ENCODE measurements at places on chromosomes 4 and X.

DNA sequence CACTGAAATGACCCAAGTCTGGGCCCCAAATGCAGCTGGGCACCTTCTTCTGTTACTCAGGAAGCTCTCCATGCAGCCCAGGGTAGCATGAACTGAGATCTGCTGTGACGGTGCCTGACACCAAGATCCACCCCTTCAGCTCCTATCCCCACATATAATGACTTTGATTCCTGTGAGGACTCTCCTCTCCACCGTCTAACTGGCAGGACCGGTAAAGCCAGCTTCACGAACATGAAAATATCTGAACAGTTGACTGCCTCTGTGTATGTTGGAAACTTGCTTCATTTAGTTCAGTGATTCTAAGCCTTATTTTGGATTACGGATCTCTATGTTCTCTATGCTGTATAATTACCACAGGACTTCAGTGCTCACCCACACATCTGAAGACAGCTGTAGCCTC is 115.5 kb upstream of the TMEM150C start:
- DNase-seq = no peak

- peak; percentile 36 for DNase-seq
Measured at GRCh38 chrX:135484641-135485289, 35.7 kb upstream of the INTS6L start.

DNA sequence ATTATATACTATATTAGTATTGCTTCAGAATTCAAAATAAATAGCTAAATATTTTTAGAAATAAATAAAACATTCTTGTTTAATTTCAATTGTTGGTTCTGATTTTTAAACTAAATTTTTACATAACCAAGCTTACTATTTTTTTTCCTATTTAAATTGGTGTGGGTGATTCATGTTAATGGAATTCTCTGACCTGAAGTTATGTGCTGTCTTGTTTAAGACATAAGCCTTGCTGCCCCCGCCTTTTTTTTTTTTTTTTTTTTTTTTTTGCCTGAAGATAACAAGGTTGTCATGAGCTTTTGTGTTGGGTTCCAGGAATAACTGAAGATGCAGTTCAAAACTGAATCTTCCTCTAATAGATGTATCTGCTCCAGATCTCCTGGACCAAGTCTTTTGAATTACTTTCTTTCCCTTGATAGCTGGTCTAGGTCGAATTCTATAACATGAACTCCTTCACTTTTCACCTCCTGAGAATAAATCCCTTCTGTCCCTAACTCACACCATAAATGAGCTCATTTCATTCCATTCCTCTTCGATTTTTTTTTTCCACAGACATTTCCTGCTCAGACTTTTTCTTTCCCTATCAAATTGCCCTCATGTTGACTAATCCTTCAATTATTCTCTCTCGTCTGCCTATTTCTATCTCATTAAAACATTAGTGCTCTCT is 261.5 kb upstream of the FTHL17 start:
- DNase-seq = peak; percentile 25

GRCh38 chr4:56744030-56744429 is 62.9 kb upstream of the HOPX start:
- no peak for DNase-seq

GRCh38 chrX:109848461-109849050 is 115.5 kb upstream of the ACSL4 start:
- no peak for DNase-seq

DNA sequence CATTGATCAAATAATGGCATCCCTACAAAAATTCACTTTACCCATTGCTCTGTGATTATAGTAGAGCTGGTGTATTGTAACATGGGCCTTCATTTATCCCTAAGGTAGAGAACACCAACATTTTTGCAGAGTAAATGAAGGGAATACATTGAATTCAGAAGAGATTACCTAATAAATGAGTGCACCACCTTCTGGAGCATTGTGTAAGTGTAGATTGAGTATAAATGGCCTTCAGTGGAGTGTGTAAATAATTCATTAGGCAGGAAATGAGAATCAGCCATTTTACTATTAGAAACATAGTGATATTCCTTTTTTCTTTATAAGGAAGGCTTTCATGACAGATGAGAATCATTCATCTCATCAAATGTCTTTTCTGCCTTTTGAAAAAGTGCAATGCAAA is 155.8 kb downstream of the FAM47B start:
- no peak for DNase-seq

DNA sequence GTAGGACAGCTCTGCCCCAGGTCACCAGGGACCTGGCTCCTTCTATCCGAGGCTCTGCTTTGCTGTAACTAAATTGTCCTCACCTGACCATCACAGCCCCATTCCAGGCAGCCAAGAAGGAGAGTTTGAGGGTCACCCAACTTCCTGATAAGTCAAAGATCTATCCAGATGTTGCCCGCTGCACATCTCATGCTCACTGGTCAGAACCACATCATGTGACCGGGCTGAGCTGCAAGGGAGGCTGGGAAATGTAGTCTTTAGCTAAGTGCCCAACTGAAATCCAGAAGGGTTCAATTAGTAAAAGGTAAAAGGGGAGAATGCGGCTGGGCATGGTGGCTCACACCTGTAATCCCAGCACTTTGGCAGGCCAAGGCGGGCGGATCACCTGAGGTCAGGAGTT is 18.4 kb downstream of the HMX1 start:
- DNase-seq = no peak

GRCh38 chr4:39442998-39443397 is 15.7 kb downstream of the RPL9 start:
- DNase-seq = no peak

GRCh38 chr4:15740764-15741404 is 37.2 kb upstream of the CD38 start:
- no peak for DNase-seq

- no peak for DNase-seq
Measured at GRCh38 chrX:149021159-149021558, 483.9 kb downstream of the IDS start.

- peak; percentile 89 for DNase-seq
Measured at GRCh38 chrX:45824471-45824870, 623.8 kb upstream of the DIPK2B start.

DNA sequence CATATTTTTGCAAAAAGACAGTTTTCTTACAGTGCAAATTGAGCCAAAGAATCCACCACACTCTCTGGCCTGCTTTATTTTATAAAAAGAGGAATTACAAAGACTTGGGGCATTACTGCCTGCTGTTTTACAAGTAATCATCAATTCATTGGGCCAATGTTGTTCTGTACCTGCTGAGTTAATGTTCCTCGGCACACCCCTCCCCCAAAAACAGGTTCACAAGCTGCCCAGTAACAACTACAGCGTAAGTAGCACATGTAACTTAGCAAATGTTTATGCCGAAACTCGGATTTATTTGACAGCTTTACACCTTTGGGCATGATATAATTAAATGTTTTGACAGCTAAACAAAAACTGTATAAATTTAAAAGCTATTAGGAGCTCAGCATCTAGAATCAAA is 214.6 kb upstream of the MAB21L2 start:
- DNase-seq = no peak

GRCh38 chr4:86367577-86367976 is 7.7 kb upstream of the MAPK10 start:
- DNase-seq = peak; percentile 19

GRCh38 chrX:119488749-119489148 is 20.5 kb downstream of the SLC25A5 start:
- peak; percentile 47 for DNase-seq

GRCh38 chrX:23742174-23742696 is 841 bp downstream of the ACOT9 start:
- DNase-seq = peak; percentile 70

GRCh38 chrX:13276991-13277390 is 42.9 kb downstream of the ATXN3L start:
- no peak for DNase-seq

DNA sequence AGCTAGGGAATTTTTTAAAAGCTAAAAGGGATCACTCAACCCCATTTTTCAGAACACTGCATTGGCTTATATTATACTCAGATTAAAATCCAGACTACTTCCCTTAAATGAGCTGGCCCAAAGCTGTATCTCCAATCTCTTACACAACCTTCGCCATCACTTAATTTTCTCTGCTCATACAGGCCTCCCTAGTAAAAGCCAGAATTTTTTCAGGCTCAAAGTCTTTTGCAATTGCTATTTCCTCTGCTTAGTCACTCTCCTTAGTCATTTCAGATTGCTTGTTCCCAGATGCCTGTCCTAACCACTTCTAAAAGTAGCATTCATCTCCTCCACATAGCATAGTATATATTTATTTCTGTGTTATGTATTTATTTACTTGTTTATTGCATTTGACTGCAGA is 1587.9 kb upstream of the ADGRL3 start:
- DNase-seq = peak; percentile 70

GRCh38 chr4:4302416-4302815 is 12.4 kb downstream of the ZBTB49 start:
- no peak for DNase-seq

- no peak for DNase-seq
Measured at GRCh38 chr4:62528874-62529273, 1328.7 kb downstream of the ADGRL3 start.

DNA sequence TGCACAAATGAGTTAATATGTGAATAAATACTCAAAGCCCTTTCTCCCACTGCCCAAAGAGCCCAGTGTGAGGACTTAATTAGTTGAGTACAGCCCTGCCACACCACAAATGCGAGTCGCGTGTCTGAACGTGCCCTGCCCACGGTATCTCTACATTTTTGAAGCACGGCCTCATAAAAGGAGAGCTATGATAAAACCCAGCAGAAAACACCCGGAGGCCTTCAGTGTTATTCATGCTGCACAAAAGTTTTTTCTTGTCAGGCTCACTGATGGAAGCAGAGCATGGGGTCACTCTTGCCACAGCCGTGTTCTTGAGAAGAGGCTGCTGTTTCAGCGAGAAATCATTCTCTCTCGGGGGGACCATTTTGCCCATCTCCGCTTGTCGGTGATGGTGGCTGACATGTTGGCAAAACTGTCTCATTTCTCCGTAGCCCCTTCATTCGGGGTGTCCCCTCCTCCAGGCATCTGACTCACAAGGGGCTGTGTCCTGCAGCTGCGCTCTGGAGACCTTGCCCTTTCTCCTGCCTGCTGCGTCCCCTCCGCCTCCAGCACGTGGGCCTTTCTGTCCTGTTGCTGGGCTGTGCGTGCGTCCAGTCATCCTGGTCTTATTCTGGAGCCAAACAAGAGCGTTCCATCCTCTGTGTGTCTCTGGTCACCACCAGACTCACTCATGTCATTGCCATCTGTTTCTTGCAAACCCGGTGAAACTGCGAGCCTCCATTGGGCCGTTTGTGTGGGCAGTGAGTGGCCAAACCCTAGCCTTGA is 88.8 kb downstream of the SORCS2 start:
- DNase-seq = peak; percentile 74

- DNase-seq = no peak
Measured at GRCh38 chrX:49844611-49845010, 15.5 kb downstream of the PAGE4 start.

GRCh38 chr4:173990869-173991210 is 292.6 kb downstream of the FBXO8 start:
- no peak for DNase-seq

- DNase-seq = no peak
Measured at GRCh38 chrX:8083286-8083685, 87.8 kb downstream of the VCX2 start.

DNA sequence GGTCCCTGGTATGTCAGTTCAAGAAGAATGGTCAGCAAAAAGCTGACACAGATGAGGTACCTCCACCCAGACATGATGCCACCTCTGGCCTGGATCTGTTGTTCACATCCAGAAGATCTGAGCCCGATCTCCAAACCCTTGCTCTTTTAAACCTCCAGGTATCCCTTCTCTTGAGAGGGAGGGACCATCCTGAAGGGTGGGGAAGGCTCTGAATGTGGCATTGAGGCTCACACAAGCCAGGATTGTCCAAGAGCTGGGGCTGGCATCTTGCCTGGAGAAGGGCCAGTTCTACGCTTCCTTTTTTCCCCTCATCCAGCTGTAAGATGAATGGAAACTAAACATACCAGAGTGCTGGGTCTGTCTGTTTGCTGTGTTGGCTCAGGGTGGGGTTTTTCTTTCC is at the start of gene ITIH6:
ITIH6 (minus strand) TSS at position 119 of the 400 bp plus-strand sequence; CDS start at position 74, 45 bp downstream.
- no peak for DNase-seq

GRCh38 chr4:38149997-38150671 is 189.9 kb downstream of the PTTG2 start:
- peak; percentile 24 for DNase-seq

DNA sequence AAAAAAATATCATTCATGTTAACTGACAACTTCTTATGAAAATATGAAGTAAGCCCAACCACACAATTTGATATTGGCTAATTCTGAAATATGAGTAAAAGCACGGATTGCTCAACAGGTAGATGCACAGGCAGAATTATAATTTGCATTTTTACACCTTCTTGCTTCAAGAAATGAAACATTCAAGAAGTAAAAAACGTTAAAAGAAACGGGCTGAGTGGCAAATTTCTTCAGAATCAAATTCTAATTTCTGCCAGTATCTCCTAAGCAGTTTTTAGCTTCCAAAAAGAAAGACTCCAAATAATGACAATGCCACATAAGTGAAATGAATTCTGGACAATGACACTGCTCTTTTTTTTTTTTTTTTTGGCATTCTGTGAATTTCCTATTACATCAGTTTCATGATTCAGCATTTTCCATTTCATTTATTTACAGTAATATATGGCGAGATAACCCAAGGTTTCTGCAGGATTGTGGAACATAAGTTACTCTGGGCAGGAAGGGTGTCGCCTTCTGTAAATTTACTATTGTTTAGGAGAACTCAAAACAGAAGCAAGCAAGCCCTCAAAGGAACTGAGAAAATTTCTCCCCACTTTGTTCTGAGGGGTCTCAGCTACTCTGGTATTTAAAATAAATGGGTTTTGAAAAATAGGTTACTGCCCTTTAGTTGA is 1.4 kb downstream of the SEL1L3 start:
- no peak for DNase-seq

GRCh38 chr4:138935-139334 is 14.6 kb downstream of the ZNF718 start:
- no peak for DNase-seq

- DNase-seq = no peak
Measured at GRCh38 chr4:102454268-102454667, 46.9 kb upstream of the NFKB1 start.

- DNase-seq = peak; percentile 18
Measured at GRCh38 chr4:103098756-103099440, 736 bp downstream of the BDH2 start.

DNA sequence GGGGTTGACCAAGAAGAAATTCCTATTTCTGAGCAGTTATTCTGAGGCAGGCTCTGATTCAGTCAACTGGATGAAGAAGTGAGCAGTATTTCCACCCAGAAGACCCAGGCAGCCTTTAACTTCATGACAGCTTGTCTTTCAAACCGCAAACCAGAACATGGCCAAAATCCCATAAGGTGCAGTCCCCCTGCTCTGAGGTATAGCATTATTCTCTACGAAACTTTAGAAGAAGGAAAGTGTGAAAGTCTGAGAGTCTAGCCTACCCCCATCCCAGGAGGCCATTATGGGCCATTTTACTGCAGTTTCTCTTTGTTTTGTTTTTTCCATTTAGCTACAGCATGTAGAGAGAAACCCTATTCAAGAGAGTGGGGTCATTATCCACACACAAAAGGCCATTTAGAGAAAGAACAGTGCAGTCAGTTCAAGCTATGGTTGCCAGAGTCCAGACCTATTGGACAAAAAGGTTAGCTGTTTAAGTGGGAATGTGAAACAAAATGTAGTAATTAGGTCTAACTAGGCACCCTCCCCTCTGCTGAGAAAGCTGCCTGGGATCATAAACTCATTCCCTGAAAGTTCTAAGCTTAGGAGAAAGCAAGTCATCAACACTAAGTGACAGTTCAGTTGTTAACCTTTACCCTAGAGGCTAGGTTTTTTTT is 52.1 kb upstream of the RASGEF1B start:
- DNase-seq = no peak

All from AG08395 (cell line).